ENCODE measurements at places on chromosomes 13 and 19. TPM values are rescaled to one million over a fixed set of nuclear protein-coding genes. Genes with fewer than 3 reads are reported as not detected.

The CEACAM7 gene
- 5.6 TPM for total RNA-seq

The COL4A2 gene
- 496 TPM for total RNA-seq

The CCL25 gene
- total RNA-seq = not detected

The TTC9B gene
- total RNA-seq = not detected

The FFAR2 gene
- total RNA-seq = 1.3 TPM

The NDUFA3 gene
- 19.3 TPM for total RNA-seq

The ZNF530 gene
- total RNA-seq = 1.9 TPM

The CEACAM16 gene
- total RNA-seq = not detected

The DCLK1 gene
- 68.3 TPM for total RNA-seq

The DCT gene
- total RNA-seq = 0.27 TPM

The KLK3 gene
- total RNA-seq = not detected

The KLK2 gene
- total RNA-seq = not detected

The ADGRE2 gene
- total RNA-seq = 1.4 TPM

The PGLYRP2 gene
- total RNA-seq = not detected

The IGLON5 gene
- total RNA-seq = not detected

The C5AR1 gene
- total RNA-seq = 1.4 TPM

The SLC5A5 gene
- not detected for total RNA-seq

The SOX1 gene
- not detected for total RNA-seq

The LPAR6 gene
- 24.5 TPM for total RNA-seq

The PSG7 gene
- 0.12 TPM for total RNA-seq

The SYT5 gene
- not detected for total RNA-seq

The CDC16 gene
- total RNA-seq = 49.5 TPM

The IGFL1 gene
- not detected for total RNA-seq

The KLHL26 gene
- total RNA-seq = 19.0 TPM

The SIGLEC9 gene
- total RNA-seq = 1.0 TPM

The LILRA1 gene
- total RNA-seq = not detected

The TMEM150B gene
- 2.2 TPM for total RNA-seq

The TLE6 gene
- total RNA-seq = 0.64 TPM

The ZNF85 gene
- total RNA-seq = 2.5 TPM

The MED4 gene
- total RNA-seq = 37.6 TPM

The PODNL1 gene
- 0.67 TPM for total RNA-seq

The CD320 gene
- total RNA-seq = 58.5 TPM

The F7 gene
- total RNA-seq = 0.54 TPM

The PLA2G4C gene
- total RNA-seq = 10.7 TPM

The NUP58 gene
- 28.1 TPM for total RNA-seq

The CD70 gene
- not detected for total RNA-seq

Data from gastroesophageal sphincter (tissue), 4 donors.